ENCODE measurements at places on chromosomes 1 and 21. TPM values are rescaled to one million over a fixed set of nuclear protein-coding genes. Genes with fewer than 3 reads are reported as not detected.

The NUDT17 gene
- total RNA-seq, result 4.3 TPM

The CSF1 gene
- 35.3 TPM for total RNA-seq

The PPFIA4 gene
- 1.4 TPM for total RNA-seq

The MSTO1 gene
- total RNA-seq, result 51.5 TPM

The C1orf21 gene
- 26.2 TPM for total RNA-seq

The LRRC8B gene
- total RNA-seq, result 4.9 TPM

The ALX3 gene
- total RNA-seq, result 0.43 TPM

The OR2L3 gene
- total RNA-seq, result 0.10 TPM

The SYDE2 gene
- total RNA-seq, result 7.8 TPM

DNA sequence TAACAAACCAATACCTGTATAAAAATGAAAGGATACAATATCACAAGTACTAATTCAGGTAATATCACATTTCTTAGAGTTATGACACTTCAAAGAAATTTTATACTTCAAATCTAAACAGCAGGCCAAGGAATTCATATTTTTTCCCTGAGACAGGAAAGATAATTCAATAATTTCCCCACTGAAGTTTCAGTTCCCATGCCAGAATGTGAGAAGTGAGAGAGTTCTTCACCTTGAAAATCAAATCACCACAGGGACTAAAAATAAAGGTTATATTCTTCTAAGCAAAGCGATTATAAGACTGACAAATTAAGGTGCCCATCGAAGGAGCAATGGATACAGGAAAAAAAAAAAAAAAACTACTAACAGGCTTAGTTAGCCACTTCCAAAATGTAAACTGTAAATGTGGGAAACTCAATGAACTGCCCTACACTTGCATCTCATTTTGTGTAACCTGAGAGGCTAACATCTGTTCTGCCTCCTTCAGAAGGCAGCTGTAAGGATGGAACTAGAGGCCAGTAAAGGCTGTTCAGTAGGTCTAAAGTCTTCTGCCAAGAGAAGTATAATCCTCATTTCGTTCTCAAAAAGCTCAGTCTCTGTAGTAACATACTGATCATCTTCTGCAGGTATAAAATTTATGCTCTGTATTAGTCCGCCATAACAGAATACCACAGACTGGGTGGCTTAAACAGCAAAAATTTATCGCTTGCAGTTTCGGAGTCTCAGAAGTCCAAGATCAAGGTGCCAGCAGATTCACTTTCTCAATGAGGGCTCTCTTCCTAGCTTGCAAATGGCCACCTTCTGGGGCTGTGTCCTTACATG, 127.8 kb downstream of the RERE start:
- no peak for DNase-seq

- no peak for DNase-seq
These were observed 112.3 kb downstream of the OMA1 start for GRCh38 chr1:58434181-58434580.

- no peak for DNase-seq
These were observed 66.9 kb downstream of the MRPL37 start for GRCh38 chr1:54266908-54267307.

DNA sequence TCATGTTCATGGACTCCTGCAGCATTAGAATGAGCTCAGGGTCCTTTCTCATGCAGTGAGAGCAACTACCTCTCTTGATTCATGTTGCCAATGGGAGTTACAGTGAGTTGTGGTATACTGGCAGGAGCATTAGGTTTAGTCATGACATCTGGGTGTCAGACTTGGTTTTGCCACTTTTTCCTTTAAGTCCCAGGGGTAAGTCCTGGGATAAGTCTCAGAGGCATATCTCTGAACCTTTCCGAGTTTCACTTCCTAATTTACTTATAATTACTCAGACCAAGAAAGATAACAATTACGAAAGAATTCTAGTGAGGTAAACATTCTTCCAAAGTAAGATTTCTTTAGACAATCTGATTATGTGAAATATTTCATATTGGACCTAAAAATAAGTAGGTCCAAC, 606.0 kb downstream of the SMYD3 start:
- no peak for DNase-seq

- DNase-seq, result no peak
These were observed 42.2 kb upstream of the TRABD2B start for GRCh38 chr1:48039088-48040054.

GRCh38 chr1:173852105-173852504, 15.7 kb downstream of the GAS5 start:
- DNase-seq, result no peak

DNA sequence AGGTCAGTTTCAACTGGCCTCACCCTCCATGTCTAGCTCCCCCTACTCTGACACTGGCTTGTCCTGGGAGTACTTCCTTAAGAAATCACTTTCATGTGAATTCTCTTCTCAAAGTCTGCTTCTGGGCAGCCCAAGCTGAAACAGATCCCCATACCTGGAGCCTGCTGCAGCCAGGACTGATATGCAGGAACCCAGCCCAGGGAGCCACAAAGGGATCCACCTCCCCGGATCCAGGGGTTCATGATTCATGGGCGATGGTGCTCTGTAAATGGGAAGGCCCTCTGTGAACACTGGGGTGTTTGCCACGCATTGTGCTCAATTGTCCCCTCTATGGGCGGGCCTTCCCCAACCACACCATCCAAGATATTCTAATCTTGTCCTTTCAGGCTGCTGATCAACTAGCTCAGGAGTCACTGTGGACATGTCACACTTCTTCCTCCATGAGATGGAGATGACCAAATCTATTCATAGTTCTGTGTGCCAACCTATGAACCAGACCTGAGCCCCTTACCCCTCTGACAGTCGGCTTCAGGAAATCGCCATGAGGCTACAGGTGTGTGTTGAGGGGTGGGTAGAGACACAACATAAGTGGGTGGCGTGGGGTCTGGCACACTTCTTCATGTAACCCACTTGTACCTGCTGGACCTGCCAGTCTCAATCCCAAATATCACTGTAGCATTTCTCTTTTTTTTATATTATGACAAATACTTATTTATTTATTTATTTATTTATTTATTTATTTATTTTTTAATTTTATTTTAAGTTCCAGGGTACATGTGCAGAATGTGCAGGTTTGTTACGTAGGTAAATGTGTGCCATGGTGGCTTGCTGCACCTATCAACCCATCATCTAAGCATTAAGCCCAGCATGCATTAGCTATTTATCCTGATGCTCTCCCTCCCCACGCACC, 41.8 kb downstream of the RUNX3 start:
- no peak for DNase-seq

- no peak for DNase-seq
These were observed 9.4 kb upstream of the THEMIS2 start for GRCh38 chr1:27862671-27863537.

GRCh38 chr1:4002741-4003140, 102.7 kb upstream of the C1orf174 start:
- no peak for DNase-seq

DNA sequence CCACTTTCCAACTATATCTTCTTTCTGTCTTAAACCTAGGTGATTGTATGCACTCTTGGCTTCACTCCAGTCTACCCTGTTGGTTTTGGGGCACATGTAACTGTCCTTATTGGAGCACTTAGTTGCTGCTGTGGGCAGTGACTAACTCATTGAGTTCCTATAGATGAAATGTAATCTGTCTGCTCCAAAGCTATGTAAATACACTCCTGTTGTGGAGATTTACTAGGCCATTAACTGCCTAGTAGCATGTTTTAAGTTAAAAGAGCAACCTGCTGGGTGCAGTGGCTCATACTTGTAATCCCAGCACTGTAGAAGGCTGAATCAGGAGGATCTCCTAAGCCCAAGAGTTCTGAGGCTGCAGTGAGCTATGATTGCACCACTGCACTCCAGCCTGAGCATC, 137.6 kb downstream of the ZMYM4 start:
- no peak for DNase-seq

DNA sequence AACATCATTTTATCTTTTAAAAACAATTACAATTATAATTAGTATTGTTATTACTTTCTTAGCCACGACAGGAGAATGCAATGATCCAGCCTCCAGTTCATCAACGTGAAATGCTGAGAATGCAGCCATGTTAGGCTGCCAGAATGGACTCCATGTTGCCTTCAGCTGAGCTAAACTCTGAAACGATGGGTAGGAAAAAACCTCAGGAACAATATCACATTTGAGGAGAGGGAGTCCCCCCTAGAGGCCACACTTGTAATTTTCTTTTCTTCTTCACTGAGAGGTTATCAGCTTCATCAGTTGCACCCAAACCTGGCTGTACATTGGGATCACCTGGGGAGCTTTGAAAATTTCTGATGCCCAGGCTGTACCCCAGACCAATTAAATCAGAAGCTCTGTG, 34.6 kb upstream of the DNAH14 start:
- DNase-seq, result no peak

GRCh38 chr1:8077120-8077573, 51.0 kb upstream of the ERRFI1 start:
- peak; percentile 59 for DNase-seq

DNA sequence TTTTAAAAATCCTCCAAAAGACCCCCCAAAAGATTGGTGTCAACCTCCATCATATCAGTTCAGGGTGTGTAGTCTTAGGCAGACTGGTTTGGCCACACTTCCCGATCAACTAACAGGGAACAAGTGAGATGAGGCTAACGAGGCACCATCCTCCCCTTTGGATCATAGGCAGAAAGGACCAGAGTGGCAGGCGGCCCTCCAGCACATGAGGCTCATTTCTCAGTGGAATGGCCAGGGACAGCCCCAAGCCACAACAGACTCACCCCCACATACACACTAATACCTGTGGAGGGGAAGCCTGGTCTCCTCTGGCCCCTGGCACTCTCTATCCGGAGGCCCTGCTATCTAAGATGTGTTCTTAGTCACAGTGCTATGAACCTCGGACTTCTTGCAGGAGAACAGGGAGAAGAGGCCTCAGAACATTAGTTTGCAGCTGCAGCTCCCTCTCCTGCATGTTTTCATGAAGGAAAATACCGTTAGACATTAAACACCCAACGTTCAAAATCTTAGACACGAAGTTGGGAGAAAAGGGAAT, 17.3 kb upstream of the CAPN2 start:
- no peak for DNase-seq

- no peak for DNase-seq
These were observed 189.4 kb upstream of the KCTD3 start for GRCh38 chr1:215377746-215378145.

DNA sequence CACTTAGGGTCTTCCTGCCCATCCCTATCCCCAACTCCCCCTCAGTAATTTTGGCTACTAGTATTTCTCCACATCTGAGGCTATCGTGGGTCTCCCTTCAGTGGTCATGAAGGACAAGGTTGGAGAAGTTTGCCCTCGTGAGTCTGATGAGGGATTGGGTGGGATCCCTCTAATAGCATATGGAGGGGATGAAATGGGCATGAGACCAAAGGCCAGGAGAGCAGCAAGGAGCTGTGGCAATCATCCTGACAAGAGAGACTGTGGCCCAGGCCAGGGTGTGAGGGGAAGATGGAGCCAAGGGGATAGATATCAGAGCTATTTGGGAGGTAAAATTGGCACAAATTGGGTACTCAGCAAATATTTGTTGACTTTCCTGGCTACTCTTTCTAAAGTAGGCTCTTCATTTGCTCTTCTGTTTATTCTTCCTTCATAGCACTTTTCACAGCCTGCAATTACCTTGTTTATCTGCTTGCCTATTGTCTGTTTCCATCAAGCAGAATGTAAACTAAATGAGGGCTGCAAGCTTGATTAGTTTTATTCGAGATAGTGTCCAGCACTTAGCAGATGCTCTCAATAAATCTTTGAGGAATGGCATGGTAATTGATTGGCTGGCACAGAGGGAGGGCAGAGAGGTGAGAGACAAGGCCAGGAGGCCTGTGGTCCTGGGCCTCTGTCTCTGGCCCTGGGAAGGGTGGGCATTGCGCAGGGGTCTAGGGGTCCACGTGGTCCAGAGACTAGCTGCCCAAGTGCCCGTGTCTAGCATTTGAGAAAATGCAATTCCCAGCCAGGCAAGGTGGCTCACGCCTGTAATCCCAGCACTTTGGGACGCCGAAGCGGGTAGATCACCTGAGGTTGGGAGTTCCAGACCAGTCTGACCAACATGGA, 1.5 kb upstream of the PLK3 start:
- peak; percentile 43 for DNase-seq

GRCh38 chr1:19974822-19975416, 4.5 kb downstream of the PLA2G2A start:
- peak; percentile 79 for DNase-seq

- no peak for DNase-seq
These were observed 14.0 kb downstream of the ATP1A2 start for GRCh38 chr1:160129558-160129957.

DNA sequence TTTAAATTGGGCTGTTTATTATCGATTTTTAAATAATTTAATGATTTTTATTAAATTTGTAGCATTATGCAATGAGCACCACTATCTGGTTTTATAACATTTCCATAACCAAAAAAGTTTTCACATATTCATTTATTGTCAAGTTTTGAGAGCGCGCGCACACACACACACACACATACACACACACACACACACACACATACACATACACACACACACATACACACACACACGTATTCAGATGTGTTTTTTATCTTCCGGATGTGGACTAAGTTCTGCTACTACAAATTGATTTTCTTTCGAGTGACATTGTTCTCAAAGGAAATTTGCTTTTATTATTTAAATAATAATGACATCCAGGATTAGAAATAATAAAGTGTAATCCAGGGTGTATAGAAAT, 16.3 kb downstream of the CACHD1 start:
- no peak for DNase-seq

DNA sequence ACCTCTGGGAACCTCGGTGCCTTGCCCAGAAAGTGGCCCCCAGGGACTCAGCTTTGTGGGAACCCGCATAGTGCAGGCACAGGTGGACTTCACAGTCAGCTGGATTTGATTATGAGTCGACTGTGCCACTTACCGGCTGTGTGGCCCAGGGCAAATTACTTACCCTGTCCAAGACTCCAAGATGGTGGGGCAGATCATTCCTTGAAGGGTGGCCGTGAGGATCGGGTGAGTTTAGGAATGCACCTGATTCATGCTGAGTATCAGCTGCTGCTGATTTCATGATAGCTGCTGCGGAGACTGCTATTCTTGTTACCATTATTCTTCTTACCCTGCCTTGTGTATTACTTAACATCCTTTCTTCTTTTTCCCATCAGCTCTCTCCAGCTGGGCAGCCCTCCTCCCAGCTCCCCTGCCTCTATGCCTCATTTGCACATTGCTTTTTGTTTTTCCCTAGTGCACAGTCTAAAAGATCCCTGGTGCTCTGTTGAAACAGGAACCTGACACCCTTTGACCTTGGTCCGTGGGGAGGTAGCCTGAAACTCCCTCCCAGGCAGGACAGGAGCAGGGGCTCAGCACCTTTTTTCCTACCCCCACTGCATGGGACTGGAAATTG, 40.5 kb upstream of the FHAD1 start:
- DNase-seq, result no peak

DNA sequence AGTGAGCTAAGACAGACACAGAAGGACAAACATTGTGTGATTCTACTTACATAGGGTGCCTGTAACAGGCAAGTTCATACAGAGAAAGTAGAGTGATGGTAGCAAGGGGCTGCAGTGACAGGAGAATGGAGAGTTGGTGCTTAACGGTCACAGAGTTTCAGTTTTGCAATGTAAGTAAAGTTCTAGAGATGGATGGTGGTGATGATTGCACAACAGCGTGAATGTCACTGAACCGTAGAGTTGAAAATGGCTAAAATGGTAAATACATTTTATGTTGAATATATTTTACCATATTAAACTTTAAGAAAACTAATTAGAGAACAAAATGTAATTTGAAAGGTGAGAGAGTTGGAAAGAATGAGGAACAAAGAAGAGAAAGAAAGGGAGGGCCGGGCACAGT, 8.7 kb downstream of the CFAP107 start:
- DNase-seq, result no peak

- DNase-seq, result no peak
These were observed 56.1 kb downstream of the ATP2B4 start for GRCh38 chr1:203682473-203683383.

Measured in ovary (tissue), 10 donors.